ENCODE measurements at places on chromosomes 12 and 14. TPM values are rescaled to one million over a fixed set of nuclear protein-coding genes. Genes with fewer than 3 reads are reported as not detected.
A peak's percentile ranks its signal among the peaks of the same experiment; 100 is the strongest.

MEG3 gene
- 5.3 TPM for total RNA-seq

LRFN5 gene
- not detected for total RNA-seq

DNA sequence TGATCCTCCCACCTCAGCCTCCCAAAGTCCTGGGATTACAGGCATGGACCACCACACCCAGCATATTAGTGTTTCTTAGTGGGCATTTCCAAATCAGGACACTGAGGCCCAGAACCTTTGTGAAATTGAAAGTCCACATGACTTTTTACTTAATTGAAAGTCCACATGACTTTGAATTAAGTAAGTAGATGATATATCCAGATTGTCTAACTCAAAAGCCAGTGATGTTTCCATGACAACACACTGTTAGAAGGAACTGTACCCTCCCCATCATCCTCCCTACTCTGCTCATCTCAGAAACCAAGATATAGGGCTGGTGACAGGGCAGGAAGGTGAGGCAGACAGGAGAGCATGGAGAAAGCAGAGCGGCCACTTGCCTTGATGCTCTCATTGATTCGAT lies 7.2 kb downstream of the MYO1A start:
- no peak for DNase-seq

DNA sequence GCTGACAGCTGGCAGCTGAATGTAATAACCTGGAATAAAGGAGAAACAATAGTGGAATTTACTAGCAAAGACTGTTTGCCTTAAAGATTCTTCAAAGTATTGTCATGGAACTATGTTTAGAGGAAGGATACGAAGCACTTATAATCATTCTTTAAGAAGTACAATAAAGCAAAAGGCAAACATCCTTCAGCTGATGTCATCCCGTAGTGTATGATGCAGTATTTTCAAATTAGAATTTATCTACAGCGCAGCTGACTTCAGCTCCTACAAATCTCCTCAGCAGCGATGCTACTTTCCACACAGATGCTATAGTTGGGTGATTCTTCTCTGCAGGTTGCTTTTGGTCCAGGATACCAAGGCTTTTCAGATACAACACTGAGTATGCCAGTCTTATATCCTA lies 31.5 kb downstream of the CLEC1A start:
- DNase-seq = no peak

DNA sequence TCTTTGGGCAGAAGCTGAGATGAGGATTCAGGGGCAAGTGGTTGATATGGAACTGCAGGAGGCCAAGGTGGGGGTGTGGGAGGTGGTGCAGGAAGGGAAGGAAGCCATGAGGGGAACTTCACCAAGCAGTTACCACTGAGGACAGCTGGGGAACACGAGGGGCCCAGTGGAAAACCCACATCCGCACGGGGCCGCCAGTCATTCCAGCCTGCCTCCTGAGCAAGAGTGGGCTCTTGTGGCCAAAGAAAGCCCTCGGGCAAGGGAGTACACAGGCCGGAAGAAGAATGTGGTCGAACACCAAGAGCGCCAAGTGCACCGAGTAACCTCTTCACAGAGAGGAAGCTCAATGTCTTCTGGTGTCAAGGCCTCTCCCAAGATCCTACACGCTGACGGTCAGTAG lies 252.2 kb upstream of the FOXN3 start:
- no peak for DNase-seq

DNA sequence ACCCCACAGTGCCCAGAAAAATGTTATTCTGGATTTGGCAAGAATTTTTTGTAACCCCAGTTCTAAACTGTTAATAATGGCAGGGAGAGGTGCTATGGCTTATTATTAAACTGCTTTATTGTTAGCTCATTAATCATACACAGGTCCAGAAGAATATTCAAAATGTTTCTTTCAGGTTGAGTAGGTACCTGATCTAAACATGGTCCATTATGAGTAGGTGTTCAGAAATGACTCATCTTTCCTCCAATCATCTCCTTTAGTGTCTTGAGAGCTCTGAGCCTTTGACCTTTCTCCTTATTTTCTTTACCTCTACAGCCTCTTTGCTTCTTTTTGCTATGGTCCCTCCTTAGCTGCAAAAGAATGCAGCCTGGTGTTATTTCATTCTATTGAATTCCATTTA lies 211.0 kb upstream of the GARIN6 start:
- no peak for DNase-seq

ART4 gene
- not detected for total RNA-seq

DNA sequence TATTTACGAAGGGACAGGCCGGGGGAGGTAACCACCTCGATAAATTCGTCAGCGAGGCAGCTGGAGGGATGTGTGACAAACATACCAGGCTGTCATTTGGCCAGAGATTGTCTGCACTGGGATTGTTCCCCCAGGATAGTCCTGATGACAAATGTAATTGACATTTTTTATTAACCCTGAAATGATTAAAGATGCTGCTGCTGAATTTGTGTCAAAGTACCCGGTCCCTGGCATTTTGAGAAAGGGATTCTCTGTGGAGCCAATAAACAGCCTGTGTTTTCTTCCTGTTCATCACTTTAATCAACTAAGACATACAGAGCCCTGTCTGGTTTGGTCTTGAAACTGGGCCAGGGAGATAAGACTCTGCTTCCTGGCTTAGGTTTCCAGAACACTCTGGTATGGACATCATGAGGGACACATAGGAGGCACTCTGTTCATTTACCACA lies 117.6 kb downstream of the SLC25A47 start:
- no peak for DNase-seq

CMKLR1 gene
- total RNA-seq = not detected

DNA sequence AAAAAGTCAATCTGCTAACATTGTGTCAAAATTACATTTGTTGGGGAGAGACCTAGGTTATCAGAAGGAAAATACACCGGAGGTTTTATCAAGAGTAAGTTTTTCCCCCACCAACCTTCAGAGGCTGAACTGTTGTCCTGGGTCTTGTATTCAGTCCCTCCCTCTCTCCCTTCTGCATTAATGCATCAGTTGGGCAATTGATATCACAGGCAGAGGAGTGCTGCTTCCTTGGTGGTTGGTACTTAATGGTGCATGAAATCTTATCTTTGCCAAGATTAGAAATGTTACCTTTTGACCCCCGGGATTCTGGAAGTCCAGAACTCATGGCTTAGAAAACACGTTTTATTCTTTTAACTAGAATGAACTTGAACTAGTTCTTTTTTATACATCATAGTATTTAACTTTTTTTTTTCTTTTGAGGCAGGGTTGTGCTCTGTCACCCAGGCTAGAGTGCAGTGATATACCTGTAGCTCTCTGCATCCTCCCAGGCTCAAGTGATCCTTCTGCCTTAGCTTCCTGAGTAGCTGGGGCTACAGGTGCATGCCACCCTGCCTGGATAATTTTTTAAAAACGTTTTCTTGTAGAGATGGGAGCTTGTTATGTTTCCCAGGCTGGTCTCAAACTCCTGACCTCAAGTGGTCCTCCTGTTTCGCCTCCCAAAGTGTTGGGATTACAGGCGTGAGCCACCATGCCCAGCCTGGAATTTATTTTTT lies 4.9 kb downstream of the PCBP2 start:
- DNase-seq = no peak

DNA sequence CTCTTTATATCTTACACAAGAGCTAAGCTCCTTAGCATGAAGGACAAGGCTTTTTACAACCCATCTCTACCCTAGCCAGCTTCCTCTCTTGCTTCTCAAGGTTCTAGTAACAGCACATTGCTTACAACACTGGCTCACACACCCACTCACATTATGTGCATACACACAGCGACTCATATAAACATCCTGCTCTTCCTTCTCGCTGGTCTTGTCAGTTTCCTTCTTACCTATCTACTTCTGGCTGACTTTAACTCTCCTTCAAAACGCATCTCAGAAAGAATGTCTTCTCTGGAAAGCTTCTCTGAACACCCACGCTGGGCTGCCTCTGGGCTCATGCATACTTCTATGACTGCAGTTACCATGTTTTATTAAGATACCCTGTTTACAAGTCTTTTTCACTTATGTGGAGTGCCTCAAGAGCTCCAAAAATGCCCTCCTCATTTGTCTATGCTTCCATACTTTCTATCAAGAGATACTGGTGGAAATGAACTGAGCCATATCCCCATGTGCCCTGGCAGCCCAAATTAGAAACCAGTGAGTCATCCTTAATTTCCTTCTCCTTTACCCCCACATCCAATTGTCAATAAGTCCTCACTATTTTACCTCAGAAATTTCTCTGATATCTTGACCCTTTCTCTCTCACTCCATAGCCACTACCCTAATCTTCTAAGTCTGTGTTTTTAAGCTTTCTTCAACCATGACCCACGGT lies 126.9 kb upstream of the KRAS start:
- DNase-seq = no peak

DNA sequence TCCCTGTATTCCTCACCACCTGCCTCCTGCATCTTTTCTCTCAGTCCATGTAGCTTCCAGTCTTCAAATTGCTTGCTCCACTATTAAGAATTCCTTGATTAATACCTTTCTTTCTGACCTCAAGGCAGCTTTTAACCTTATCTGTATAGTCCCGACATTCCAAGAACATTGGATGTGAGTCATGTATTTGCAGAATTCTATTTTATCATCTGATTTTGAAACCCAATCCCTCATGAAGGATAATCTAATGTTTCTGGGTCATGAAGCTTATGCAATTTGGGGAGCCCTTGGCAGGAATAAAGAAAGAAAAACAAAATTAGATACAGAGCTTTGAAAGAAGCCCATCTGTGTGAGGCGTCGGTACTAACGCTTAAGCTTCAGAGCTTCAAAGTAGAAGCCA lies 63.4 kb upstream of the CCND2 start:
- DNase-seq = no peak

HHIPL1 gene
- 0.46 TPM for total RNA-seq

GRCh38 chr14:79186523-79186922 lies 1016.4 kb downstream of the NRXN3 start:
- DNase-seq = peak; percentile 2

GRCh38 chr14:89537911-89538310 lies 120.9 kb upstream of the FOXN3 start:
- no peak for DNase-seq

- no peak for DNase-seq
Observed at GRCh38 chr12:108337235-108338223, 1.6 kb downstream of the CMKLR1 start.

KRT83 gene
- not detected for total RNA-seq

GRCh38 chr12:11758087-11758486 lies 108.6 kb downstream of the ETV6 start:
- DNase-seq = no peak
